ENCODE measurements at places on chromosomes 5 and 9.

DNA sequence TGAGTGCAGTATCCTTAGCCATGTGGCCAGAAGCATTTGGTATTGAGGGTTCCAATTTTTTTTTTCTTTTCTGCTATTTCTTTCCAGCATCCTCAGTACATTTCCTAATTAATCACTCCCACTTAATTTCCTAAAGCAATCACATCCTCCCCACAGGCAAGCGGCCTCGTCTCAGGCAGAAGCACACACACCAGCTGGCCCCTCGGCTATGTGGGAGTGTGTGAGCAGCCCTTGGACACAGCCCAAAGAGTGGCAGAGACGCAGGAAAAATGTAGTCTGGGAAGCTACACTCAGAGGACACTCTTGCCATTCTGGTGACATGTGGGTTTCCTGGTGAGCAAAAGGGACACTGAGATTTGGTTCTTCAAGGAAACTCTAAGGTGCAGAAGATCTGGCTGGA is 20.7 kb downstream of the SLIT3 start:
- no peak for DNase-seq

- DNase-seq, result no peak
These were observed 32.4 kb downstream of the GNAQ start for GRCh38 chr9:77999231-77999631.

DNA sequence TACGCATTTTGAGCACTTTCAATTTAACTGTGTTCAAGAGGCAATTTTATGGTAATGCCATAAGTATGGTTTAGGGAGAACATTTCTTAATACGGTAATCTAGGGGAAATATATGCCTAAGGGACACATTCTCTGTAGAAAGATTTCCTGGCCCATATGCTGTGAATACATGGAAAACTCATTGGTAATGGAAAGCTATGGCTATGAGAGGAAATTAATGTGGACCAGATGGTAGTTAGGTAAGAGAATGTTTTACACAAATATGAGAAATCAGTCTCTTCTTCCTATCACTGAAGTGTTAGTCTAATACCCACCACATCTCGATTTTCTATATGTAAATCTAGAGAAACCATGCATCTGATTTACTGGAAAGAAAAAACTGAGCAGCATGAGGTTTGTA is 105.0 kb downstream of the SEMA6A start:
- DNase-seq, result no peak

DNA sequence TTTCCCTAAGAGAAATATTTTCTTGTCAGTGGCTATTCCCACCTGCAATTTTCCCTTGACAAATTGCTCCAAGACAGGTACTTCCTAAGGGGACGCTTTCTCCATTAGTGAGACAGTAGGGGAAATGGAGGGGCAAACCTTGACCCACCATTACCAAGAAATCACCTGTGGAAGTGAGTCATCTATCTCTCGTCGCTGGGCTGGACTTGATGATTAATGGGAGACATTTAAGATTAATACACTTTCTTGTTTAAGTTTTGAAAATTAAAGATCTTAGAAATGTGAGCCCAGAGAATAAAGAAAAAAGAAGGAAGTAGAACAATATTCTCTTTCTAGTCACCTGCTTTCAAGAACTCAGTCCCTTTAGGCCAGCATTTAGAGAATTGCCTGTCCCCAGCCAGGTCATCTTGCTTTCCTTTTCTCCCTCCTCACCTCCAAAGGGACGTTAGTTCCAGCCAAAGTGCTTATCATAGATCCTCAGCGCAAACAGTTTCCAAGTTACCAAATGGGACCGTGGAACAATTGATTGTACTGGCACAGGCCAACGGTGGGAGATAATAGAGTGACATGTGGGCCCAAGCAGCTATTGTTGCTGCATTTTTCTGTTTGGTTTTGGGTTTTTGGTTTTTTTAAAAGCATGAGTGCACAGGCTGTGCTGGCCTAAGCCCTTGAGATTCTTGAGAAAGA is 284.4 kb downstream of the ENC1 start:
- DNase-seq, result no peak

GRCh38 chr9:79617395-79617794 is 45.6 kb downstream of the TLE4 start:
- no peak for DNase-seq

- no peak for DNase-seq
These were observed 223.5 kb upstream of the MEF2C start for GRCh38 chr5:89106480-89106879.

- DNase-seq, result peak; percentile 91
These were observed at the start of gene COL5A1 for GRCh38 chr9:134641173-134641989. Gene COL5A1, plus strand, starts transcription at chr9:134641803. Its CDS starts 385 bp downstream, at chr9:134642188.

GRCh38 chr5:10712574-10713366 is 48.3 kb downstream of the DAP start:
- DNase-seq, result no peak

- no peak for DNase-seq
These were observed 13.4 kb upstream of the GAPT start for GRCh38 chr5:58477760-58478376.

DNA sequence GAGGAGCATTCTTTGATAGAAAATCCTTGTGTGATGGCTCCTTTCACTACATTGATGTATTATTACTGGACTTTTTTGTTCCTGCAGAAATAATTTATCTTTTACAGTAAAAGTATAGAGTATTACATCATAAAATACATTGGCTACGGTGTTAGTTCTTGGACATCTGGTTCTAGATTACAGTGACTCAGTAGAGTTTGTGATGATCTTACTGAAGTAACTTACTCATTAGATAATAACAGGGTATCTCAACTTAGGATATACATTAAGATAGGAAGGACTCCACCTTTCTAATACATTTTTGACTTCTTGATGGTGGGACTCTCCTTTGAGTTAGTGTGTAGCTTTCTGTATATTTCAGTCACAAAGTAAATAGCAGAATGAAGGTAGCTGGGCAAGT is 59.1 kb downstream of the ZNF462 start:
- no peak for DNase-seq
